Thoracic aorta (tissue), 2 donors: ENCODE measurements at places on chromosomes 2 and 18. TPM values are rescaled to one million over a fixed set of nuclear protein-coding genes. Genes with fewer than 3 reads are reported as not detected.

GRCh38 chr2:160425434-160426151 is 68.0 kb downstream of the RBMS1 start:
- no peak overlapping the region for H3K27ac ChIP-seq
- H3K36me3 ChIP-seq, result no peaks in the 10 kb centered on the region
- no peak overlapping the region for H3K4me3 ChIP-seq
- no peaks in the 10 kb centered on the region for H3K27me3 ChIP-seq
- DNase-seq, result no peak

The PSMD14 gene
- 25.2 TPM for total RNA-seq

DNA sequence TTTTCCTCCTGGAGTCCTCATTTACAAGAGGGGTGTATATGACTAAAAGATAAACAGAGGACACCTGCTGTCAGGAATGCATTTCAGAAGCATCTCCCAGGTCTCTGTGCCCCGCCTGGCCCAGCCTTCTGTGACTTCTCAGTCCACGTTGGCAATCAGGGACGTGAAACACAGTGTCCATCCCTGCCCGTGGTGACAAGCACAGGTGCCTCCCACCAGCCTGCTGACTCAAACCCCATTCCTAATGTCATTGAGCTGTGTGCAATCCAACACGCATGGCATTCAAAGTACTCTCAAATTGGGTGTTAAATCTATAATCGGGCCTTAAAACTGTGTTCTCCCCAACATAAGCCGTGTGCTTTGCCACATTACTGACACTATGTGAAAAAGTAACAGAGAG is 343.2 kb downstream of the EIPR1 start:
- H3K36me3 ChIP-seq, result no peaks in the 10 kb centered on the region
- H3K27ac ChIP-seq, result no peak overlapping the region
- no peak for DNase-seq
- no peaks in the 10 kb centered on the region for H3K4me1 ChIP-seq
- H3K27me3 ChIP-seq, result no peaks in the 10 kb centered on the region
- no peak overlapping the region for H3K4me3 ChIP-seq

GRCh38 chr2:234241656-234242458 is 191.4 kb downstream of the SPP2 start:
- no peaks in the 10 kb centered on the region for H3K27me3 ChIP-seq
- H3K4me3 ChIP-seq, result no peak overlapping the region
- no peak for DNase-seq
- no peaks in the 10 kb centered on the region for H3K36me3 ChIP-seq
- H3K4me1 ChIP-seq, result no peaks in the 10 kb centered on the region

GRCh38 chr2:119011162-119011909 is 69.3 kb downstream of the MARCO start:
- no peak overlapping the region for H3K4me3 ChIP-seq
- no peaks in the 10 kb centered on the region for H3K36me3 ChIP-seq
- DNase-seq, result no peak
- no peaks in the 10 kb centered on the region for H3K27me3 ChIP-seq
- no peaks in the 10 kb centered on the region for H3K4me1 ChIP-seq

The RTP5 gene
- total RNA-seq, result 0.63 TPM

- no peaks in the 10 kb centered on the region for H3K4me1 ChIP-seq
- no peak for DNase-seq
- H3K27ac ChIP-seq, result no peak overlapping the region
Observed at GRCh38 chr2:48719480-48720177, 35.9 kb downstream of the LHCGR start.

DNA sequence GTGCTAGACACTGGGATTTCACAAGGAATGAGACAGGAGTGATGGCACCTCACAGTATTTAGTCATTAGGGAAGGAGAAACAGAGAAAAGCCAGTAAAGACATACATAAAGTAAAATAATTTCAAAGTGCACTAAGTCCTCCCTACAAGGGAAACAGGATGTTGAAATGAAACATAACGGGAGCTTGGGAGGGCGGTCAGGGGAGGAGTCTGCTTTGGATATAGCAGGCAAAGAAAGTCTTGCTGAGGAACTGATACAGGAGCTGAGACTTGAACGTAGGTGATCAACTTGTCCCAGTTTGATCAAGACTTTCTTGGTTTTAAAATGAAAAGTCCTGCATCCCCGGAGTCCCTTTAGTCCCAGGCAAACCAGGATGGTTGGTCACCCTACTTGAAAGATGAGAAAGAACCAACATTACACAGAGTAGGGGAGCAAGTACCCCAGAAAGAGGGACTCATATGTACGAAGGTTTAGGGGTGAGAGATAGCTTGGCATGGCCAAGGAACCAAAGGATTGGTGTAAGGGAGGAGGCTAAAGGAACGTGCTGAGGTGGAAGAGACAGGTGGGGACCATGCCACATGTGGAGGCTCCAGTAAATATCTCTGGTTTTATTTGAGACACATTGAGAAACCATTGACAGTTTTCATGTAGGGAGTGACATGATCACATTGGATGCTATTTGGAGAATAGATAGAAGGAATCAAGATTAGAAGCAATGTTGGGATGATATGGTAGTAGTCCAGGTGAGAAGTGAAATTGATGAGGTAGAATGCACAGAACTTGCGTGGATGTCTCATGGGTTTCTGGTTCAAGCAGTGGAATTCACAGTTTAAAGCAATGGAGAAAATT is 28.4 kb downstream of the FBXO48 start:
- no peaks in the 10 kb centered on the region for H3K36me3 ChIP-seq
- no peaks in the 10 kb centered on the region for H3K27me3 ChIP-seq
- DNase-seq, result no peak
- peaks cover 17% of the 10 kb centered on the region for H3K4me1 ChIP-seq

The ARHGAP28 gene
- 0.41 TPM for total RNA-seq

GRCh38 chr2:134985061-134985460 is 62.2 kb downstream of the MAP3K19 start:
- no peak overlapping the region for H3K4me3 ChIP-seq
- no peaks in the 10 kb centered on the region for H3K4me1 ChIP-seq
- no peaks in the 10 kb centered on the region for H3K36me3 ChIP-seq

DNA sequence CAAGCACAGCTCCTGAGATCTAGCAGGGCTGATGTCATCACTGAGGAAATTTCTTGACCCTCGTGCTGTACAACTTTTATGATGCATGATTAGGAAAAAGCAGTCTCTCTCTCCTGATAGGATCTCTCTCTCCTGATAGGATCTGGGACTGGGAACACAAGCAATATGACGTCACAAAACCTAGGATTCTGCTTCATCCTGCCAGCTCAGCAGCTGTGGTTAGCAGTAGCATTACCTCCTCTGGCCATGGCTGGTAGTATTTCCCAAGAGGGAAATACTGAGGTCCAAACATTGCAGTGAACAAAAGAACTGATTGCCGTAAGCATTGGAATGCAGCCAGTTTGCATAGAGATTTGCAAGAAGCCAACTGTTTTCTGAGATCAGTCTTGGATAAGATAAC is 521.2 kb upstream of the POU3F3 start:
- no peak for DNase-seq
- no peak overlapping the region for H3K27ac ChIP-seq
- H3K4me1 ChIP-seq, result no peaks in the 10 kb centered on the region

GRCh38 chr2:42096869-42097591 is 49.2 kb downstream of the PKDCC start:
- H3K4me3 ChIP-seq, result peak overlapping the region; percentile 19
- H3K27ac ChIP-seq, result peak overlapping the region; percentile 90
- H3K27me3 ChIP-seq, result no peaks in the 10 kb centered on the region
- no peak for DNase-seq
- H3K36me3 ChIP-seq, result no peaks in the 10 kb centered on the region
- H3K4me1 ChIP-seq, result peaks cover 17% of the 10 kb centered on the region

DNA sequence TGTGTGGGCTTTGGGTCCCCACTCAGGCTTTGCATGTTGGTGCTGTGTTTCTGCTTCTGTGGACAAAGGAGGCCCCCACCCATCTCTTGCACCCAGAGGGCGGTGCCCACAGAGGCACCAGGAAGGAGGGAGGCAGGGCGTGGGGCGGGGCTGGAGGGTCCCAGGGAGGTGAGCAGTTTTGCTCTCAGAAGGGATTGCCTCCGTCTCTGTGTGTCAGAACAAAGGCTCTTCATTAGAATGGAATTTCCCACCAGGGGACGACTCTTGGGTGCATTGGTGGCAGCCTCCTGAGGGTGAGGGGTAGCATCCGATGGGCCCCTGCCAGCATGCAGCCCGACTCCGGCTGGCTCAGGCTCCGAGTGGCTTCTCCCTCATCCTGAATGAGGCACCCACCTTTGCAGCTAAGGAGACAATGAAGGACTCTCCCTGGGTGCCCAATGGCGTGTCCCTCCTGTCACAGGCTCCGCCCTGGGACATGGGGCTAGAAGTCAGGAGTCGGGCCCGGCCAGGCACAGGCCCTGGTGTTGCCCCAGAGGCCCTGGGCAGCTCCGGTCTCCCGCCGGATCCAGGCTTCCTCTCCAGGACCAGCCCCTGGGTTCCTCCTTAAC is 7.0 kb upstream of the ERFE start:
- no peak overlapping the region for H3K4me3 ChIP-seq
- no peaks in the 10 kb centered on the region for H3K27me3 ChIP-seq
- H3K36me3 ChIP-seq, result no peaks in the 10 kb centered on the region
- DNase-seq, result no peak
- H3K4me1 ChIP-seq, result no peaks in the 10 kb centered on the region

The SLC25A12 gene
- total RNA-seq, result 39.3 TPM

- no peaks in the 10 kb centered on the region for H3K27me3 ChIP-seq
- H3K27ac ChIP-seq, result peak overlapping the region; percentile 44
- peaks cover 20% of the 10 kb centered on the region for H3K4me1 ChIP-seq
Observed at GRCh38 chr2:129301431-129301913, 678.0 kb upstream of the RAB6C start.

The HDLBP gene
- total RNA-seq, result 404 TPM

DNA sequence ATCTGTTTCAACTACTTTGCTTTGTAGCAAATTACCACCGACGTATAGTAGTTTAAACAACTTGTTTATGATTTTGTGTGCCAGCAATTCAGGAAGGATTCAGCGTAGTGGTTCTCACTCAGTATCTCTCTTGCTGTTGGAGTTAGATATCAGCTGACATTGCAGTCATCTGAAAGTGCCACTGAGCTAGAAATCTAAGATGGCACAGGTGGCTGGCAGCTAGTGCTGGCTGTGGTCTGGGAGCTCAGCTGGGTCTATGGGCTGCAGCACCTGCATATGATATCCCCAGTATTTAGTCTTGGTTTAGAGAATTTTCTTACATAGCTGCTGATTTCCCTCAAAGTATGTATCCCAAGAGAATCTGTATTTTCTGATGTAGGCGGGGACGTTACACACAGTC is 235.6 kb downstream of the SCG2 start:
- no peaks in the 10 kb centered on the region for H3K27me3 ChIP-seq
- H3K4me1 ChIP-seq, result no peaks in the 10 kb centered on the region
- no peak for DNase-seq
- H3K4me3 ChIP-seq, result no peak overlapping the region
- no peaks in the 10 kb centered on the region for H3K36me3 ChIP-seq

The GAREM2 gene
- total RNA-seq, result 5.6 TPM

The RAPGEF4 gene
- 18.4 TPM for total RNA-seq

GRCh38 chr2:69689466-69689865 is 45.9 kb upstream of the AAK1 start:
- DNase-seq, result no peak
- no peaks in the 10 kb centered on the region for H3K27me3 ChIP-seq
- H3K4me3 ChIP-seq, result no peak overlapping the region
- no peaks in the 10 kb centered on the region for H3K4me1 ChIP-seq

- H3K4me1 ChIP-seq, result peaks cover 34% of the 10 kb centered on the region
- no peaks in the 10 kb centered on the region for H3K36me3 ChIP-seq
- DNase-seq, result no peak
- no peaks in the 10 kb centered on the region for H3K27me3 ChIP-seq
- no peak overlapping the region for H3K4me3 ChIP-seq
- H3K27ac ChIP-seq, result peak overlapping the region; percentile 23
Observed at GRCh38 chr2:71882949-71883472, 264.7 kb downstream of the CYP26B1 start.

- H3K4me3 ChIP-seq, result no peak overlapping the region
- peaks cover 11% of the 10 kb centered on the region for H3K4me1 ChIP-seq
- no peak for DNase-seq
- no peaks in the 10 kb centered on the region for H3K27me3 ChIP-seq
Observed at GRCh38 chr2:237418300-237418699, 4.3 kb upstream of the COL6A3 start.

The RAB6C gene
- not detected for total RNA-seq

DNA sequence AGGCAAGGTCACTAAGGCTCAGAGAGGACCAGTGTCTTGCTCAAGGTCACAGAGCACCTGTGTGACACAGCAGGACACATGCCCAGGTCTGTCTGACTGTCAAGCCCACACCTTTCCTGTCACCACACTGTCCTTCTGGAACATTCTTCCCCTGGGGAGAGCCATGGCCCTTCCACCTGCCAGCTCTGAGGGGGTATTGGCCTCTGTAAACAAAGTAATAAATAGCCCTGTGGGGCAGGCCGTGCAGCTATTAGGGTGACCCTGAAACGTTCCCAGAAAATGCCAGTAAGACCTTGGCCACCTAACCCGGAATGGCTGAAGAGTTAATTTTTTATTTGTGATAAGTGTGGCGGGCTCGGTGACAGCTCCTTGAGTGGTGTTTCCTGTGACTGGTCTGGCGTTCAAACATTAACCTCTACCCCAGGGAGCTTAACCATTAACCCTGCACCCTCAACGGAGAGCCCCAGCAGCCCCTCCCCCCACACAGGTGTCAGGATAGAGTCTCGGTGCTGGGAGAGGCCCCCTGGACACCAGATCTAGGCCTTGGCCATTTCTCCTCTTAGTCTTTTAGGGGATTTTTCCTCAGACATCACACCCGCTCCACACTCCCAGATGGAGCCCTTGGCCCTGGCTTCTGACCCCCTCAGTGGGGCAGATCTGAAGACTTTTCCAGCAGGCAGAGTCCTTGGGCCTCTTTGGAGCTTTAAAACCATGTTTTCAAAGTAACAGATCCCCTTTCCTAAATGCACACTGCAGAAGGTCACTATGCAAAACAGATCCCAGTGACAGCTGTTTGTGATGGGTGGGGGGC is 36.6 kb downstream of the SCTR start:
- H3K27ac ChIP-seq, result peak overlapping the region; percentile 93
- no peaks in the 10 kb centered on the region for H3K36me3 ChIP-seq
- no peak for DNase-seq
- H3K4me3 ChIP-seq, result no peak overlapping the region
- peaks cover 31% of the 10 kb centered on the region for H3K4me1 ChIP-seq
- H3K27me3 ChIP-seq, result no peaks in the 10 kb centered on the region

- H3K27ac ChIP-seq, result no peak overlapping the region
- no peaks in the 10 kb centered on the region for H3K27me3 ChIP-seq
- H3K4me1 ChIP-seq, result no peaks in the 10 kb centered on the region
- no peak overlapping the region for H3K4me3 ChIP-seq
Observed at GRCh38 chr2:2565671-2566070, 234.6 kb upstream of the MYT1L start.

GRCh38 chr2:203164311-203164935 is 74.4 kb upstream of the CYP20A1 start:
- peak overlapping the region; percentile 46 for H3K27ac ChIP-seq
- H3K36me3 ChIP-seq, result peaks cover 8% of the 10 kb centered on the region
- peaks cover 9% of the 10 kb centered on the region for H3K4me1 ChIP-seq
- no peak for DNase-seq
- no peak overlapping the region for H3K4me3 ChIP-seq
